ENCODE measurements at places on chromosomes 7 and 10.

DNA sequence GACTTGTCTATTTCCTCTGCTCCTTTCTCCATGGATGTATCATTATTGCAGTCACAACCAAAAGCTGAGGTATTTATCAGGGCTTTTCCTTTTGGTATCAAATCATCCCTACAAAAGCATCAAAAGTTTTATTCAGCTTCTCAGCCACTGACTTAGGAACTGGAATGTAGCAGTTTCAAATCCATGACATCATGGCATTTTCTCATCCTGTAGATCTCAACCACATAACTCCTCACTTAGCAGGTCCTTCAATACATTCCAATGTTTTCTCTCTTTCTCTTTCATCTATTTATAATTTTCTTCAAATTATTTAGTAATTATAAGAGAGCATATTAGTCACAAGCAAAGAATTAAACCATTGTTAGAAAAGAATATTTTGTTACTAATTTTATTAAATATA is 537.4 kb upstream of the SORCS1 start:
- no peak for DNase-seq

- DNase-seq = no peak
These were observed 5.1 kb upstream of the NAMPT start for GRCh38 chr7:106289848-106290247.

DNA sequence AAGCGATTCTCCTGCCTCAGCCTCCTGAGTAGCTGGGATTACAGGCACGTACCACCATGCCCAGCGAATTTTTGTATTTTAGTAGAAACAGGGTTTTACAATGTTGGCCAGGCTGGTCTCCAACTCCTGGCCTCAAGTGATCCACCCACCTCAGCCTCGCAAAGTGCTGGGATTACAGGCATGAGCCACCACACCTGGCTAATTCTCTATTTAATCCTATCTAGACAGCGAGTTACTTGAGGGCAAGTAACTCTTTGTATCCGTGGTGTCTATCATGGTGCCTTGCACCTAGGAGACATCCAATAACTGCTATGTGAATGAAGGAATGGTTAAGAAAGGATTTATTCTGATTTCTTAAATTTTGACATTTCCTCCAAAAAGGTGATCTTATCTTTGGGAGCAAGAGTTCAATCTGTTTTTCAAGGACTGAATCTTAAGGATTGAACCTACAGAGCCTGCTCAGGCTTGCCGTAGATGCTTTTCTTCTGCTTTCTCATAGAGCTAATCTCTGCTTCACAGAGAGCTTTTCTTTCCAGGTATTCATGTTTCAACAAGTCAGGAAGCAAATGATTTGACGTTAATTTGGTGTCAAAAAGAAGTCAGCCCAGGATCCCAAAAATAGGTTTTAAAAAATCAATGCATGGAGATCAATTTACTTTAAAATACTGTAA is 101.6 kb downstream of the CUL2 start:
- no peak for DNase-seq

GRCh38 chr7:50469181-50469580 is 19.0 kb upstream of the FIGNL1 start:
- no peak for DNase-seq

GRCh38 chr10:81127931-81128330 is 590.2 kb downstream of the SH2D4B start:
- no peak for DNase-seq

- no peak for DNase-seq
These were observed 4.9 kb downstream of the DKK1 start for GRCh38 chr10:52318822-52319464.

GRCh38 chr7:46344533-46344932 is 423.5 kb upstream of the IGFBP3 start:
- DNase-seq = no peak

DNA sequence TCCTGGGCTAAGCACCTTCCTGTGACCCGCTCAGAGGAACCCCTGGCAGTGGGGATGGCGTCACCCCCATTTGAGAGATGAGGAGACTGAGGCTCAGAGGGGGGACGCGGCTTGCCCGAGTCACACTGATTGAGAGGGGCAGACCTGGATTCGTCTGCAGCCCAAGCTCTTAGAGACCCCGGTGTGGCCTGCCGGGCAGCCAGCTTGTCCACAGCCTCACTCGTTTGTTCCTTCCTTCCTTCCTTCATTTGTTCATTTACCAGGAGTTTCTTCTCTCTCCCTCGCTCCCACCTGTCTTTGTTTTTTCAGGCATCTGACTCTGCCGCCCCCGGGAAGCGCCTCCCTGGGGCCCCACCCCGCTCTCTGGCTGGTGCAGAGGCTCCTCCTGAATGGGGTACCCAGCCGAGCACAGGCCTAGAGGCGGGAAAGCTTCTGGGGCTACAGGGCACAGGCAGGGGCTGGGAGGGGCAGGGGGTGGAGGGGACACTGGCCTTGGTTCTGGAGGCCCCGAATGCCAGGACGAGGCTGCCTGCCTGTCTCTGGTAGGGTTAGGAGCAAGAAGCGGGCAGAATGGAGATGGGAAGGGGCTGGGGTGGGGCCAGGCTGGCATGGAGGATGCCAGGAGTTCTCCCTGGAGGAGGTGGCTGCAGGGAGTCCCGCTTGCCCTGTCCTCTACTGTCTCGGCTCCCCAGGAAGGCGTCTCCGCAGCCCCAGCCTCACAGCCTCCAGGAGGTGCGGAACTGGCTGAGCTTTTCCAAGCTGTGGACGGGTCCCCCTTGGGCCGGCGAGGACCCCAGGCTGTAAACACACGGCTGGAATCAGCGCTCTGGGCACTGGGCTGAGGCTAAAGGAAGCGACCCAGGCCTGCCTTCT is 91.6 kb downstream of the UNCX start:
- no peak for DNase-seq

GRCh38 chr10:5507649-5508131 is 8.3 kb upstream of the CALML5 start:
- DNase-seq = no peak

DNA sequence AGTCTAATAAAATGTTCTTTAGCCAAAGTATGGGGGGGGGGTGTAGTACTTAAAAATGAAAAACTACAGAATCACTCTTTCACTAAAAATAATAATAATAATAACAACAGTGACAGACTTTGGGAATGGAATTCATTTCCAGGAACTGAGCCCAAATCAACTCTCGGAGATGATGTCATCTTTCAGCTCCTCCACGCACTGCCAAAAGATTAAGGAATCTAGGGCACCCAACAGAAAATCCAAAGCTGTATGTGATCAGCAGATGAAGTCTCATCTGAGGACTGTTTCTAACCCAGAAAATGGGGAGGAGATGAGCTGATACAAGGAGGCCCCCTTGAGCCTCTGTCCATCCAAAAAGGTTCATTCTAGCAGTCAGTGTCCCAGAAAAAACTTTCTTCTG is 54.5 kb downstream of the GRB10 start:
- DNase-seq = no peak

DNA sequence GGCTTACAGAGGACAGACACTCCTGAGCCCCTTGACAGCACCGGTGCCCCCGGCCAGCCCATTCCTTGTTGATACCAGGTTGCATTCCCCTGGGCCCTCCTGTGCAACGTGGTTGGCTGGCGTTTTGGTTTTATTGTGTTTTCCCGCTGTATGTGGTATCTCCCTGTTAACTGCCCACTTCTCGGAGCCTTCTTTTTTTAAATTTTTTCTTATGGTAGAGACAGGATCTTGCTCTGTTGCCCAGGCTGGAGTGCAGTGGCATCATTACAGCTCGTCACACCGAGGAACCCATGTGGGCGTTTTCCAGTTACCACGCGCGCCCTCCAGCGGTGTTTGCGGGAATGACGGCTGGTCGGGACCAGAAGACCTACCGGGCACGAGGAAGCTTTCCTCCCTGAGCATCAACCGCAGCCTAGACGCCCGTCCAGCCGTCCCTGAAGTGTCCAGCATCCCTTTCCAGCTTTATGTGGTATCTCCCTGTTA is 16.9 kb upstream of the ZFAND2A start:
- peak; percentile 77 for DNase-seq

DNA sequence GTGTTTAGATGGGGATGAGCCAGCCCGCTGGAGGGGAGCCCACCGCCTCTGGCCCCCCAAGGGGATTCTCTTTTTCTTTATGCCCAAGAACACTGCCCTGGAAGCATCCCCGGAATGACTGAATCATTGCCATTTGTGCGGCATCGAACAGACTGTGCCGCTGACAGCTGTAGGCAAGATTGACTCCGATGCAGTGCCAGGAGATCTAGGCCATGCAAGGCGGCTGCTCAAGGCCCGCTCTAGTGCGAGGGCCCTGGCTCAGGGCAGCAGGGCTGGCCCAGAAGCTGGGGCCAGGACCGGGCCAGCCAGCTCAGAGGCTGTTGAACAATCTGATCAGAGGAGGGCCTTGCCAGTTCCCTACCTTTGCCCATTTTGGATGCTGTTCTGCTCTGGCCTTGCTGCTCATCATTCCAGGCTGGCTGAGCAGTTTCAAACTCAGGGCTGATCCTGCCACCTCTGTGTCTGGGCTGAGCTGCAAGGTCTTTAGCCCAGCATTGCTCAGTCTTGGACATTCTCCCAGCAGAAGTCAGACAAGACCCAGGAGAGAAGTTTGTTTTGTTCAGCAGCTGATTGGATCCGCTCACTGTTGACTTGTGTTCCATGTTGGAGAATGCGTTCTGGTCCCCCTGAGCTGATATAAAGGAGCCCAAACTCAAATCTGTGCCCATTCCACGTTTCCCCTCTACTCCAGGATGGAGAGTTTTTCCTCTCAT is 485.3 kb upstream of the GALNT17 start:
- DNase-seq = no peak

GRCh38 chr10:97511711-97512440 is 13.2 kb downstream of the UBTD1 start:
- DNase-seq = no peak

DNA sequence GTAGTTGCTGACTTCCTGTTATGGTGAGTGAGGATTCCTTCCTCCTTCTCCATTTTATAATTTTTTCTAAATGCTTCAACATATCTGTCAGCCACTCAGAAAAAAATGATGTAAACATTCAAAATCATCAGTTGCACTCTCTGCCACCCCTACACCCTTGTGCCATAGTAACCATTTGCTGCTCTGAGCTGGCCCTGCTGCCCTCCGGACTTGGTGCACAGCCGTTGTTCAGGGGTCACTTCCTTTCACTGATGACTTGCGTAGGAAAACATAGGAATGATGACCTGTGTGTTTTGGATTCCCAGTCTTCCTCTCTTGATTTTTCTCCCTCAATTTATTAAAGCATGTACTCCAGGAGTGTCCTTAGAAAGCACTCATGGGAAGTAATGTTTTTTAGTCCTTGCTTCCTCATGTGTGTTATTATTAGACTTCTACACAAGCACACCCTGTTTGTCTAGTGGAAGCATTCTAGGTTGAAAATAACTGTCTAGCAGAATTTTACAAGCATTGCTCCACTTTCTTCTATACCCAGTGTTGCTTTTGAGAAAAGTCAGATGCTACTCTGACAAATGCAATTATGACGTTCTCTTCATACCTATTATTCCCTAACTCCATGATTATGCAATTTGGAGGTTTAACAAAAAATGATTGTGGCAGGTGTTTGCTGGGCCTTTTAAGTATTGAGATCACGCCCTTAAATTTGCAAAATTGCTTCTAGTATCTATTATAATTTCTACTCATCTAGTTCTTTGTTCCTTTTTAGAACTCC is 62.6 kb upstream of the MTPN start:
- DNase-seq = no peak

- no peak for DNase-seq
These were observed 168.8 kb upstream of the KLF14 start for GRCh38 chr7:130902755-130903357.

DNA sequence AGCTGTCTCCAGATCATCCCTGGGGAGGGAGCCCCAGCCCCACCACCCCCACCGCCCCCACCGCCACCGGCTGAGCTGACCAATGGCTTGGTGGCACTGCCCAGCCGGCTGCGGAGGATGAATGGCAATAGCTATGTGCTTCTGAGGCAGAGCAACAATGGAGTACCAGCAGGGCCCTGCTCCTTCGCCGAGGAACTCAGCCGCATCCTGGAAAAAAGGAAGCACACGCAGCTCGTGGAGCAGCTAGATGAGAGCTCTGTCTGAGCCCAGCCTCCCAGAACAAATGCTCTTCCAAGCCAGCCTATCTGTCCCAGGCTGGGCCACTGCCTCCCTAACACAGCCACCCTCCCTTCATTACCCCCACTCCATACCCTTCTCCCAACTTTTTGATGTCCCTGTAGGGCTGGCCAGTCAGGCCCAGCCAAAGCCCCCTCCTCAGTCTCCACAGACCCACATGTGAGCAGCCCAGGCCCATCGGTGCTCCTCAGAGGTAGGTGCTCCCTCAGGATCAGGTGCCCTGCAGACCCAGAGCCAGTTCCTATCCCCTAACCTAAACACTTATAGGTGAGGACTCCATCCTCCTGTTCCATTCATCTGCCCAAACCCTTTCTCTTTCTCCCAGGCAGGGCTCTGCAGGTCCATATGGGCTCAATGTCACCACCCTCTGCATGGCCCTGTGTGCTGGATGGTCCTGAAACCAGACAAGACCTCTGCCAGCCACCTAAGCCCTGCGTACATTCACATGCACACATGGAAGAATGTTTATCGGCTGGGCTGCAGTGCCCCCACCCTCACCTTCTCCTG is 3.2 kb downstream of the MRPL43 start:
- DNase-seq = no peak

DNA sequence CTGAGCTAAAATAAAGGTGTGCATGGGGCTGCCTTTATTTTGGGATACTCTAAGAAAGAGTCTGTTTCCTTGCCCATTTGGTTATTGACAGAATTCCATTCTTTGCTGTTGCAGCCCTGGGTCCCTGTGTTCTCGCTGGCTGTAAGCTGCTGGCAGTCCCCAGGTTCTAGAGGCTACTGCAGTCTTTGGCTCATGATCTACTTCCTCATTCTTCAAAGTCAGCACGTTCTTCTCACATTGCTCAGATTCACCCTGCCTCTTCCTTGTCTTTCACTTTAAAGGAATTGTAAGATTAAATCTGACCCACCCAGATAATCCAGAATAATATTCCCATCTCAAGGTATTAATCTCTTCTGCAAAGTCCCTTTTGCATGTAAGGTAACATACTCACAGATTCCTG is 620.3 kb downstream of the CCSER2 start:
- no peak for DNase-seq

DNA sequence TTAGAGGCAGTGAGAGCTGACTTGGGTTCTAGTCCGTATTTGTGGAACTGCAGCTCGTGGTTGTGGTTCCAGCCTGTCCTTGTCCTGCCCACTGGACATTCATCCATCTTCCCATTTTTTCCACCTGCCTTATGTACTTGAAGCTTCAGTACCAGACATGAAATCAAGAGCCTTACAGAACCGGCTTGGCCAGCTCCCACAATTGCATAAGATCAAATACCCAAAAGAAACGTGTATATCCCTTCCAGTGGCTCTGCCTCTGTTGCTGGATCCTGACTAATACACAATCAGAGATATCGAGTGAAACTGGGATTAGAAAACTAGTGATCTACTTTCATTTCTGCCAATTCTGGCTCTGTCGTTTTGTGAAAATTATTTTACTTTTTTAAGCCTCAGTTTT is 23.8 kb upstream of the LIPA start:
- DNase-seq = no peak

DNA sequence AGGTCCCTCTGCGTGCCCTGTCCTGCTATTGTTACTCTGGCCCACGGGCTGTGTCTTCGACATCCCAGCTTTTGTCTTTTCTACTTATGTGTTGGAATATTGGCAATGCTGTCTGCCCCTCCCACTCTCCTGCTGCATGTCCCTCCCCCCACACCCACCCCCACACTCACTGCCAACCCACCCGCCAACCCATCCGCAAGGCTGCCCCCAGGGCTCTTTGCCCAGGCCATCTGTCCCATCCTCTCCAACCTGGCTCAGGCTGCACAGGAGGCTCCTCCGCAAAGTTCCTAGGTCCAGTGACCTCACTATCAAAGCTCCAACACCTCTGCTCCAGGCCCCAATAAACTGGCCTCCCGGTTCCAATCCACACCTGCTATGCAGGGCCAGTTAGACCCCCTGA is 167.1 kb upstream of the PRR15 start:
- DNase-seq = no peak

GRCh38 chr7:42340436-42340835 is 103.4 kb upstream of the GLI3 start:
- DNase-seq = no peak
